NCI-H1105 (cell line): ENCODE measurements at places on chromosomes 7 and 10.

- DNase-seq = no peak
These were observed 166.3 kb upstream of the ADCY1 start for GRCh38 chr7:45407730-45408408.

- DNase-seq = no peak
These were observed 50.6 kb upstream of the DUSP5 start for GRCh38 chr10:110446954-110447608.

GRCh38 chr7:32357535-32358277, 132.5 kb downstream of the LSM5 start:
- DNase-seq = no peak

DNA sequence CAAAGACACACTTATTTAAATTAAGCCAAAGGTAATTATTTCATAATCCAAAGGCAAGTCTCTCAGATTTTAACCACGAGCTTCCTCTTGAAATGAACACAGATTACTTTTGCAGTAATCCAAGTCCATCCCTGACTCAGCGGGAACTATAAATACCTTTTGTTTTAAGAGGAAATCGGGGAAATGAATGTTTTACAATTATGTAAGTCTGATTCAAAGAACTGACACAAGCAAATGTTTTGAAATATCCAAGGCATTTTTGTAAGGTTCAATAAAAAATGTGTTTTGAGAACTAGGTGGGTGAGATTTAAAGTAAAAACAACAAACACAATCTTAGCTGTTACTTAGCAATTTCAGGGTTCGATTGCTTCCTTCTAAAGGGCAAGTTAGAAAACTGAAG, 179.8 kb upstream of the ASAH2 start:
- no peak for DNase-seq

DNA sequence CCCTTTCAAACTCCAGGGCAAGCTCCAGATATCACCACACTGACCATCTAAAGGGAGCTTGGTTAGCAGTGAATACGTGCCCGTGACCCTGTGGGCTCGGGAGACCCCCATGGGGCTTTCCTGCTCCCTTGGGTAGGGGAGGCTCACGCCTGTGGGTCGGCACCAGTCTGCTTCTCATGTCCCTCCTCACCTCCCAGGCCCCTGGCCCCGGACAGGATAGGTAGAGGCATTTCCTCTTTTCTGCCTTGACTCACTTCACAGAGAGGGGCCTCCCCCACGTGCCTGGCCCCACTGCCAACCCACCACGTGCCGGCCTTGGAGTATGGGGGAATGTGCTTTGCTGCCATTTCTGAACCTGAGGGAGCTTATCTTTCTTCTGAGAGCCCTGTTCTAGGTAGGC, 131.3 kb upstream of the FAM20C start:
- no peak for DNase-seq

DNA sequence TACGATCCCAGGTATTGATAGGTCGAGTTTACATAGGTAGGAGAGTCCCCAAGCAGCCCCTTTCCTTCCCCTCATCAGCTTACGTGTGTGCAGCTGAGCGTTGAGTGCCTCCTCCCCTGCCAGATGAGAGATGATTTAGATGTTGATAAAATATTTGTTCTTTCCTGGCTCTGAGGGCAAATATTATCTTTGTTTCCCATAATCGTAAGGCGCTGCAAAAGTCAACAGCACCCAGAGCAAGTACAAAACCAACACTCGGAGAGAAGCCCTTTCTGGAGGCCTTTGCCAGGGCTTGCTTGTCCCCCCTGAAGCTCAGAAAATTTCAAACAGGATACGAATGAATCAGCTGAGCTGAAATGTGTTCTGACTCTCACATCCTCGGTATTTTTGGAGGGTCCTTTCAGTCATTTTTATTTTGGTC, 683.2 kb downstream of the LRMDA start:
- no peak for DNase-seq

DNA sequence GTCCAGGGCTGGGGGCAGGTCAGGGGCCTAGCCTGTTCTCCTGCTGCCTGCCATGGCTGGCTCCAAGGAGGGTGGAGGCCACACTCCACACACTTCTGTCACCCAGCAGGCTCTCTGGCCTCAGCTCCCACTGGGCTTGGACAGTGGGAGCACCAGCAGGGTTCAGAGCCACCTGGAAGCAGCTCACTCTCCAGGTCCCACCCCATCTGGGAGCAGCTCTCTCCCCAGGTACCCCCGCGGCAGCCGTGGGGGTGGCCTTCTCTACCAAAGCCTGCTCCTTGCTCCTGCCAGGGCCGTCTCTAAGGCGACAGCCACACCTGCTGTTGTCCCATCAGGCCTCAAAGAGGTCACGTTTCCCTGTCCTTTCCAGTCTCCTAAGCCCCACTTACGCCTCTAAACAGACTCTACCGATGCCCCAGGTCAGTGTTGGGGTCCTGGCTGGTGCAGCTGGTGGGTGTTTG, 142.5 kb upstream of the RET start:
- DNase-seq = no peak

- DNase-seq = no peak
These were observed 172.4 kb downstream of the ARHGAP12 start for GRCh38 chr10:31756101-31756728.

DNA sequence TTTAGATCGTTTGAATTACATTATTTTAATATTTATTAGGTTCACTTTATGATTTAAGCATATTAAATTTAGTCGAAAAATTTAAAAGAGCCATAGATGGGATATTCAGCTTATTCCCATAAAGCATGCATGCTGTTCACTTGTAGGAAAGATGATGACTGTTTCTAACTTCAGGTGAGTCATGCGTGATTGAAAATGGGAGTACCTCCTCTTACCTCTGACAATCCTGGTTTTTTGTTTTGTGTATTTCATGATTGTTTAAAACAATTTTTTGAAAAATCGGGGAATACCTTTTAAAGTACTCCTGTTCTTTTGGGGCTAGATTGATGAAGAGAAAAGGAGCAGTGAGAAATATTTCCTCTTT, 1.4 kb downstream of the TNKS2 start:
- DNase-seq = no peak

DNA sequence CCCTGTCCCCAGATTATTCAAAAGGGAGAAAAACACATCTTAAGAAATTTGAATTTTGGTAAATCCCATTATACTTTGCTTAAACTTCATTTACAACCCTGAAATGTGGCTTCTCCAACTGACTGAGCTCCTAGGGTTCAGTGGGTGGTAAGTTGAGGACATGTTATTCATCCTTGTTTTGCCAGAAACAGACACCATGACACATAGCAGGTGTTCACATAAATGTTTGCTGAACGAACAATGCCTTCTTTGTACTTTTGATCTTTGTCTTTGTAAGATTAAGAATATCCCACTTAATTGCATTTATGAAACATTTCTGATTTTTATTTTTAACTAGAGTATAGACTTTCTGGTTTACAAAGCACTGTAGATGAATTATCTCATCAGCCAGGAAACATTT, 209.7 kb downstream of the GPAM start:
- DNase-seq = no peak

GRCh38 chr7:28759475-28759971, 198.6 kb downstream of the TRIL start:
- DNase-seq = no peak

- no peak for DNase-seq
These were observed 27.7 kb downstream of the CRCP start for GRCh38 chr7:66142334-66142733.

DNA sequence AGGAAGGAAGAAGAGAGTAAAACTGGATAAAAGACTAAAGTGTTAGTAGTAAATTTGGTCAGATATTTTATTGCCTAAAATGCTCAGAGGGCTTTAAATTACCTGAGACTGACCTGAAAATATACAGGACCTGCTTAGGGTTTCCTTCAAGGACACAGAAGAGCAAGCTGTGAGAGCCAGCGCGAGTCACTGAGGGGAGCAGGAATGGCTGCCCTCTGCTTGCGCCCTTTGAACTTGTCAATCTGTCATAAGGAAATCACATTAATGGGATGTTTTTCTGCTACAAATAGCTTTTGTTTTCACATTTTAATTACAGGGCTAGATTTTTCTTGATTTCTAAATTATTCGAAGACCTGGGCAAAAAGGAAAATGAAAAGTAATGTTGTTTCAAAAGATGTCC, 26.9 kb downstream of the DNAJB9 start:
- no peak for DNase-seq

- DNase-seq = no peak
These were observed 135.3 kb upstream of the INSYN2A start for GRCh38 chr10:127331696-127332095.

DNA sequence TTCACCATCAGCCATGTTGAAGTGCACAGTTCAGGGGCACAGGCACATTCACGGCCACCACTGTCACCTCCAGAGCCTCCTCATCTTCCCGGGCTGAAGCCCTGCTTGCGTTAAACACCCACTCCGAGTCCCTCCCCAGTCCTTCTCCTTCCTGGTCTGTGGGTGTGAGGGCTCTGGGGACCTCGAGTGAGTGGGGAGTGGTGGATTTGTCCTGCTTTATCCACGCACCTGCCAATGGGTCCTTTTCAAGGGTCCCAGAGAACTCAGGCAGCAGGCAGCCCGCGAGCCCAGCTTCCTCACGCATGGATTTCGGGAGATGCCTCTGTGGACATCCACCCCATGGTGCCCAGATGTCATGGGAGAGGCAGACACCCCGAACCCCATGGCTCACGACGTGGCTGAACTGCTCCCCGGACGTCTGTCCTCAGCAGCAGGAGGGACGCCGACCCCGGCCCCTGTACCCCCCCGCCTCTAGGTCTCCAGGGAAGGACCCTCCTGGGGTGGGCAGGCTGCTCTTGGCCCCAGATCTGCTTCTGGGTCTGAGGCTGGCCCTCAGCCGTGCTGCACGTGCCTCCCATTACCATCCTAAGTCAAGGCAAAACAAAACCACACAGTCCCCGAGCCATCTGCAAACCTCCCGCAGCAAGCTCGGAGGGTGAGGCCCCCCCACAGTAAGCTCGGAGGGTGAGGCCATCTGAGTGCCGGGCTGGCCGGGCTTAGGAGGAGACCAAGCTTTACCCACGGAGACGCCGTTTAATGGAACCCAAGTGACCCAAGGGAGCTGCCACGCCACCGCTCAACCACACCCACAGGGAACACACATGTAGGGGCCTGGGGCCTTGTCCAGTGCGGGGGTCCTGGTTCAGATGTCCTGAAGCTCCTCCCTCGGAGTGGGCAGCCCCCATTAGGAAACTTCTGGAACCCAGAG, 9.0 kb downstream of the CYP2W1 start:
- DNase-seq = no peak

DNA sequence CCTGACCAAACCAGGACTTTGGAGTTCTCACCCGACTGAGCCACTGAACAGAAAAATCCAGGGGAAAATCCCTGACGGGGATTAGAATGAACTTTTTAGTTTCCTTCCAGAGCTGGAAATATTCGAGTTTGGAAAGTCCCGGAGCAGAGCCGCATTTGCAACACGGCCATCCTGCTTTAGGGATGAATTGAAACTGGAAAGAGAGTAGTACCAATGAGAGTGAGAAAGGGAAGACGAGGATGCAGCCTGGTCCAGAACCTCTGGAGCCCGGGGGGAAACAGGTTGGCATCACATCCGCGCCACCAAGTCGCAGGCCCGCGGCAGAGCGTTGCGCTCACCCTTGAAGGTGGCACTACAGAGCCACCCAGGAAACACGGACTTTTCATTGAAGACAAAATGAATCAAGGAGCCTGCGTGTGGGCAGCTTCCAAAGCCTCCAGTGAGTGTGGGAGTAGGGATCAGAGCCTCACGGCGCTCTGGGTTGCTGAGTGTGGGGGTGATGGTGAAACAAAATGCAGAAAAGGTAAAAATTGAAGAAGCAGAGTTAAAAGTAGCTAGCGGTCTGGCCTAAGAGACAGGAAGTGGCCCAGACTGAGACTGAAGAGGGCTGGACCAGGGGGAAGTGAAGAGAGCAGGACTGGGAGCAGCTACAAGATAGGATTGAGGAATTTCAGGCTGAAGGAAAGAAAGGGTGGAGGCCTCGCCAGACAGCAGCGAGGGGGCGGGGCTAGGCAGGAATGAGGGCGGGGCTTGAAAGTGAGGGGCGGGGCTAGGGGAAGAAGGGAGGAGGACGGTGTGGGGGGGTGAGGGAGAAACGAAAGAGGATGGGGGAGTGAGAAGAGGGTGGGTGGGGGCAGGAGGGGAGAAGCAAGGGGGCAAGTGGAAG, 1.8 kb downstream of the SMURF1 start:
- DNase-seq = no peak

DNA sequence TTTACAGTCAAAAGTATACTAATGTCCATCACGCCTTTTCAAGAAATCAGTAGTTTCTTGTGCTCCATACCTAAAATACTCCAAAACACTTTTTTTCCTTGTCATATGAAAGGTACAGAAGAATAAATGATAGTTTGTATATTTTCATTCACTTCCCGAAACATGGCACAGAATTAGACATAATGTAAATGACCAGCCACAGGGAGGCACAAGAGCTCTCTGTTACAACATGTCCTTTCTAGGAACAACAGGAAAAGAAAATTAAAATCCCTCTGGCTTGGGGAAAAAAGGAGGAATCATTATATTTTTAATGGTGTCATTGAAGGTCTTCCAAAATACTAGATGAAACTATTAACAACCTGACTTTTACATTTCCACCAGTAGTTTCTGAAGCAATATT, 331.2 kb downstream of the ACTR3B start:
- peak; percentile 13 for DNase-seq

GRCh38 chr10:109892931-109893330, 30.4 kb downstream of the XPNPEP1 start:
- no peak for DNase-seq

GRCh38 chr10:4213441-4213840, 428.4 kb upstream of the KLF6 start:
- no peak for DNase-seq

DNA sequence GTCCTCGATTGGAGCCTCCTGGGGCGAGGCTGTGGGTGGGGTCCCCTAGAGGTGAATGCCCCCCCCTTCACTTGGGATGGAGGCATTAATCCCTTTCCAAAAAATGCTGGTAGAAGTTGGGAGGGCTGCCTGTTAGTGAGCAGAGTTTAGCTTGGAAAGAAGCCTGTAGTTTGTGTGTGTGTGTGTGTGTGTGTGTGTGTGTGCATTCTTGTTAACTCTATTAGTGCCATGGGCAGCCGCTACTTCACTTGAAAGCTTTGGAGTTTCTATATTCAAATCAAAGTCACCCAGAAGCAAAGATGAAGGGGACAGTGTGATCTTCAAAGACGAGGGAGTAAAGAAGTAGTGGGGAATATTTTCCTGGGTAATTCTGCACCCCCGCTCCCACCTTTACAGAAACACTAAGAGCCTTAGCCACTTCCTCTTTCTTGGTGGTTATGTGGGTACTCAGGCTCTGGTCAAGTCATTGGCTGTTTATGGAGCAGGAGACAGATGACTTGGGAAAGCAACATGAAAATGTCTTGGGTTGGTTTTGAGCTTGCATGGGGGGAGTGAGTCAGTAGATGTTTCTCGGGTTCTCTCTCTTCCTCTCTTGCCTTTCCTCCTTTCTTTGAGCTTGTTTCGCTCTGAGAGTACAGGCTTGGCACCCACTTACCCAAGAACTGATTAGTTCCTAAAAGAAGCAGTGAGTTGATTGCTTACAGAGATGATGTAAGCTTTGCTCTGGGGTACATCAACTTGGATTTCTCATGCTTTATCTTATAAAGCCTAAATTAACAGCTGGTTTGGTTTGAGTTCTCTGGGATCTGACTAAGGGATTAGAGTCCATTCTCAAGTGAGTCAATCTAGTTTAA, 35.9 kb downstream of the TCF7L2 start:
- no peak for DNase-seq

GRCh38 chr10:6929148-6929830, 349.2 kb upstream of the PRKCQ start:
- no peak for DNase-seq

- DNase-seq = no peak
These were observed 7.1 kb downstream of the ZSCAN25 start for GRCh38 chr7:99623702-99624447.

GRCh38 chr10:71285986-71286385, 33.1 kb upstream of the SLC29A3 start:
- DNase-seq = no peak
